ENCODE measurements at places on chromosomes 3 and 15. TPM values are rescaled to one million over a fixed set of nuclear protein-coding genes. Genes with fewer than 3 reads are reported as not detected.
A peak's percentile ranks its signal among the peaks of the same experiment; 100 is the strongest.

ADGRG7 gene
- not detected for total RNA-seq

DNA sequence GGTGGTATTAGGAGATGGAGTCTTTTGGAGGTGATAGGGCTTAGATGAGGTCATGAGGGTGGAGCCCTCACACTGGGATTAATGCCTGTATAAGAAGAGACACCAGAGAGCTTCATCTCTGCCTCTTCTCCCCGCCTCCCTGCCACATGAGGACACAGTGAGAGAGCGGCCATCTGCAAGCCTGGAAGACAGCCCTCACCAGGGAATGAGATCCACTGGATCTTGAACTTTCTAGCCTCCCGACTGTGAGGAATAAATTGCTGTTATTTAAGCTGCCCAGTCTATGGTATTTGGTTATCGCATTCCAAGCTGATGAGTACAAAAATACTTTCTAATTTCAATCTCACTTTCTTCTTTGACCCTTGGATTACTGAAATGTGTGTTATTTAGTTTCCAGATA, 121.4 kb downstream of the OCA2 start:
- DNase-seq = no peak

GRCh38 chr15:70103880-70104626, 6.3 kb upstream of the TLE3 start:
- DNase-seq = no peak

GRCh38 chr3:138381950-138382715, 33.8 kb downstream of the MRAS start:
- DNase-seq = peak; percentile 88

ITGA11 gene
- total RNA-seq = 12.6 TPM

- DNase-seq = no peak
Observed at GRCh38 chr3:20388971-20389370, 203.0 kb upstream of the SGO1 start.

SI gene
- not detected for total RNA-seq

- no peak for DNase-seq
Observed at GRCh38 chr3:141603473-141604035, 116.7 kb downstream of the RASA2 start.

GRCh38 chr3:189927975-189928895, 192.5 kb downstream of the P3H2 start:
- no peak for DNase-seq

DNA sequence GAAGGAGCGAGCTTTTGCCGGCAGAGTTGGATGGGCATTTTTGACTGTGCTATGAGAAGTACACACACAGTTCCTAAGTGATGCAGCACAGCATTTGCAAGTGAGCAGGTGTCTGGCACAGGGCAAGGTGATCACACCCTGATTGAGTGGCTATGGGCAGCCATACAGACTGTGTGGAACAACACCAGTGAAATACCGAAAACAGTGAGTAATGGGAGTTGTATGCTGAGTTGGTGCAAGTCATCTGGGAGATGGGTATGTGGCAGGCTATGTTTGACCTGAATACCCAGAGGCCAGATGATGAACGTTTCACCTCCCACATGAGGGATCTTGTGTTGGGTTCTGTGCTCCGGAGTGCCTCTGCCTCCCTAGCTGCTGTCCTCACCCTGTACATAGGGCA, 53.5 kb upstream of the TIPARP start:
- DNase-seq = no peak

- no peak for DNase-seq
Observed at GRCh38 chr3:123296836-123297626, 95.3 kb downstream of the SEC22A start.

GRCh38 chr3:188860147-188860546, 311.6 kb upstream of the TPRG1 start:
- no peak for DNase-seq

GRCh38 chr15:40955141-40955903, 2.1 kb downstream of the CHAC1 start:
- no peak for DNase-seq

GRCh38 chr15:34038871-34039789, at the start of gene AVEN:
Gene AVEN (minus strand): TSS chr15:34039204. CDS start chr15:34039046, 158 bp downstream.
- DNase-seq = no peak

Data from right atrium auricular region (tissue), 2 donors.